Mesenchymal stem cell (in vitro differentiated cells and primary cell): ENCODE measurements at places on chromosomes 1 and 21.

GRCh38 chr1:216207154-216207553 is 216.1 kb downstream of the USH2A start:
- no peak for DNase-seq

DNA sequence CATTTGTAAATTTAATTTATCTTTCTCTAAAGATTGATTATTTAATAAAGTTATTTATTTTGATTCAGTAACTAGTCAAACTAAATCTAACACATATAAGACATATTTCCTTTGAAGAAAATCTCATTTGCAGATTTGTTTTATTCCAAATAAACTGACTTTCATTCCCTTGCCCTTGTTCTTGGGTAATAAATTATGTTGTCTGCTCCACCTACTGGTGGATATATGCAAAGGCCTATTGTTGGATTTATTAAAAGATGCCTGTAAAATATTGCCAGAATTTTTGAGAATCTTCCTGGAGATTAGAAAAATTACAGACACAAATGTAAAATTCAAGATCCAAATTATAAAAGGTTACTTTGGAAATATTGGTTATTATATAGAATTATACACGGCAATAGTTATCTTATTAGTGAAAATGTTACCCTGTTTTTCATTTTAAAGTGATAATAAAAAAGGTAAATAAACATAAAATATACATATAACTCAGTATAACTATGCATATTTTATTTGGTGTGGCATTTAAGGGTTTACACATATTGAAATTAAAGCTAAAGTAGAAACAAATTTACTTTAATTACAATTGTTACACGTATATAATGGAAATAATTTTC is 116.1 kb downstream of the SPATA17 start:
- DNase-seq, result peak; percentile 33

DNA sequence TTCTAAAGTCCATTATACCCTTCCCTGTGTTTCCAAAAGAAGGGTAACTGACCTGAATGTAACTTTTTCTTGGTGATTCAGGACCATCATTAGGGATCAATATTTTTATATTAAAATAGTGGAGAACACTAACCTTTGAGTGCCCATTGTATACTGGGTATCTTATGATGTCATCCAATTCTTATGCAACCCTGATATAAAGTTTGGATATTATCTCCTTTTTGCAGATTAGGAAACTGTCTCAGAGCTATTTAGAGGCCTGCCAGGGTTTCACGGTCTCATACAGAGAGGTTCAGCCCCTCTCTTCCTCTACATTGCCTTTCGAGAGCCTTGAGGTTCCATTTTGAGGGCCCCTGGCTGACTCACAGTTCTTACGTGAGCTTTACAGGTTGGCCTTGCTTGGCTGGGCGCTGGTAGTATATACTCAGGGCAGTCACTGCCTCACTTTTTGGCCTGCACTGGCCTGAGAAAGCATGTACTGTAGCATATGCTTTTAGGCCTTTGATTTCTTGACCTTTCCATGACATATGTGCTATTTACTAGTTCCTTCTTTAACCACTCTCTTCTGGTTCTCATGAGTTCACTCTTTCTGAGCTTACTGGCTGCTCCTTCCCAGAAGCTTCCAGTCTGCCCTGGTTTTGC is 15.7 kb upstream of the FOXO6 start:
- no peak for DNase-seq

DNA sequence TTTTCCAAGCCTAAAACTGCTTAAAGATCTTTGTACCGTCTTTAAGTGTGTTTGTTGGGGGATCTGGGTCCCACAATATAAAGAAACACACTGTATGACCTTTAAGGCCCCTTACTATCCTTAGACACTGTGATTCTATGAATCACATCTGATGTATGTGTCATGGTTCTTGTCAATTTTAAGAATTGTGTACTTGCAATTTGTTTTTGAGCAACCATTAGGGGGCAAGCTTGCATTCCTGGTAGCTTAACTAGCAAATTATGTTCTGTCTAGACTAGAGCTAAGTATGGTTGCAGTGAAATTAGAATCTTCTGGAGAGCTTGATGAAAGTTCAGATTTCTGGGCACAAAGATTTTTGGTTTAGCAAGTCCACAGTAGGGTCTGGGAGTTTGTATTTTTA is 219.5 kb downstream of the TPR start:
- DNase-seq, result peak; percentile 72

GRCh38 chr1:103109311-103109920 is 1.1 kb upstream of the COL11A1 start:
- DNase-seq, result no peak

DNA sequence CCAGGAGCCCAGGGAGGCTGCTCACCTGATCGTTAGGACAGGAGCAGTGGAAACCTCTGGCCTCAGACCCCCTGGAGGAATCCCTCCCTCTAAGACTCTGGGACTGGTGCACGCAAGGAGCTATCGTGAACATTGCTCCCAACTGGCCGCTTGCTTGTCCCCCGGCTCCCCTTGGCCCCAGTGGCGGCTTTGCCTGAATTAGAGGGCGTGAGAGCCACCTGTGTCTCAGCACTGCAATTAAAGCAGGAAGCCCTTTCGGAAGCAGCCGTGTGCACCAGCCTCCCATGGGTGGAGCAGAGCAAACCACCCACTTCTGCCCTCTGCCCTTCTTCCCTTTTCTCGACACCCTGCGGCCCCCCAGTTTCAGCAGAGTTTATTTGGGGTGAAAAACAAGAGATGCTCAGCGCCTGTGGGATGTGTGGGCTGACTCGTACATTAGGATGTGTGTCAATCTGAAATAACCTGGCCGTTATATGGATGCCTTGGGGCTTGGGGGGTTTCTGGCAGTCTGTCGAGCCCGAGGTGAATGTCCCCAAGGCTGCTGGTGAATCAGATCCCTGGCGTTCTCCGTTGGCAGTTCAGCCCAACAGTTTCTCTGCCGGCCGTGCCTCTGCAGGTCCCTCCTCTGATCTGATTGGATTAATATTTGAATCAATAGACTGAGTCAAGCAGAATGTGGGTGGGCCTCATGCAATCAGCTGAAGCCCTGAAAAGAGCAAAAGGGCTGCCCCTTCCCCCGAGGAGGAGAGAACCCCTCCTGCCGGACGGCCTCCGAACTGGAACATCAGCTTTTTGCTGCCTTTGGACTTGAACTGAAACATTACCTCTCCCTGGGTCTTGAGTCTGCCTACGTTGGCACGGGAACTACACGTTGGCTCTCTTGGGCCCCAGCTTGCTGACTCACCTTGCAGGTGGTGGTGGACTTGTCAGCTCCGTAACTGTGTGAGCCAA is 7.3 kb upstream of the UMODL1 start:
- DNase-seq, result no peak

DNA sequence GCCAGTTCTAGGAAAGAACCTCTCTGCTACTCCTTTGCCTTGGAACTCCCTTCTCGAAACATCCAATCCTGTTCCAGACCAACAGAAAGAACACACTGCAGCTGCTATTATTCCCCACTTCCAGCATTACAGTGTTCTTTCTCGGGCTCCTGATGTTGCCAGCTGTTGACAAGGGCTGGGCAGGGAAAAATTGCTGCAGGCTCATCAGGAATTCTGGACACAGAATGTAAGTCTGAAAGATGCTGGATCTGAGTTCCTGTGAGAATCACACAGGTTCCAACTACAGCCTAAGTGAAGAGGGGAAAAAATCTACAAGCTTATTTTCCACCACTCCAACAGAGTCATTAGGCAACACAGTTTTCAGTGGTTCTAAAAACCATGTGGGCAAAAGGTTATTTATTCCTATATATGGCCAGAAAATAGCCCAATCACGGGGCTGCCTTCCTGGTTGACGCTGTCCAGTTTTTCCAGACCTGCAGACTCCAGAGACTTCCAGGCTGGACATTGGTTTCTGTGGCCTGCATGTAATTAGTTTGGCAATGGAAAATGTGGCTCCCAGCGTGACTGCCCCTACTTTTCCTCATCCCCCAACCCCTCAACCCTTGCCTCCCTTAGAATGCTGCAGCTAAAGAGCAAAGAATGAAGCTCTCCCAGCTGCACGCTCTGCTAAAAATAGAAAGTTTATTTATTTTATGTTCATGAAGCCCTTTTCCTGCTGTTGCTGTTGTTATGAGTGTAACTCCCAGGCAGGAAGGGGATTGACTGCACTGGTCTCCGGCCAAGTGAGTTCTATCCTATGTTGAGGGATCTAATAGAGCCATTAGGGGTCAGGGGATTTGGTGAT is 8.3 kb upstream of the KIAA0040 start:
- peak; percentile 93 for DNase-seq

DNA sequence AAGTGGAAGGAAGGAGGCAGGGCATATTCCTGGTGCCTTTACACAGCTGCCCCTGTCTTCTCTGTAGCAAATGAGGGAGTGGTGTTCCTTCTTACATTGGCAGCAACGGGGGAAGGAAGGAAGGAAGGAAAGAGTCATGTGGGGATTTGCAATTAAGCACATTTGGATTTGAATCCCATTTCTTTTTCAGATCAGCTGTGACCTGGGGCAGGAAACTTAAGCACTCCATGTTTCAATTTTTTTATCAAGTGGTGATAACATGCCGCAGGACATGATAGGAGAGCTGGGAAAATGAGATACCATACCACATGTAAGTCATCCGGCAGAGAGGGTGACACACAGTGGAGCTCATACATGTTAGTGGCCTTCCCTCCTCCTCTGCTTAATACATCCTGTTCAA is 186.8 kb downstream of the APP start:
- DNase-seq, result no peak

DNA sequence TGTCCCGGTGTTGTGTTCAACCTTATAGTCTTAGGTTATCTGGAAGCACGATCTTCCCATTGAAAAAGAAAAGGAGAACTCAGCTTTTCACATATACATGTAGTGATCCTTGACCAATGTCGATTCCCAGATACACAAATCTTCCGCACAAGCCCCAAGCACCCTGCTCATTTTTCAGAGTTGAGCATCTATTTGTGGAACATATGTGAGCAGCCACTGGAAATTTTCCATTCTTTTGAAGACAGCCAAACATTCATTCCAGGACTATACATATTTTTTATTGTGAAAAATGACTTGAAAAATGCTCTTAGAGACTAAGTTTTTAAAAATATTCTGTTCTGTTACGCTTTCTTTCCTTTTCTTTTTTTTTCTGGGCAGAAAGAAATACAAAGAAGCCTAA is 371.9 kb downstream of the RGS7 start:
- no peak for DNase-seq

DNA sequence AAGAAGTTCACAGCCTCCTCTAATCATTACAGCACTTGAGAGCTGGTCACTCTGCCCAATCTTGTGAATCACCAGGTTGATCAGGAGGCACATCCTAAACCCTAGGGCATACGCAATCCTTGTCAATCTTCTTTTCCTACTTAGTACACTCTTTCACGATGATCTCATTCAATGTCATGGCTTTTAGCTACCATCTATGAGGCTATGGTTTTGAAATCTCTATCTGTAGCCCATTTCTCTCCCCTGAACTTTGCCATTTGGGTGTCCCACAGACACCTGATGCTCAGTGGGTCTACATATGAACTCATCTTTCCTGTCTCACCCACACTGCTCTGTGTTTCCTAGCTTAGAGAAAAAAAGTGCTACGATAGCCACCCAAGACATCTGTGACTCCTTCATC is 1.9 kb upstream of the MED18 start:
- no peak for DNase-seq

GRCh38 chr1:179794669-179795068 is 51.6 kb downstream of the FAM163A start:
- DNase-seq, result no peak

DNA sequence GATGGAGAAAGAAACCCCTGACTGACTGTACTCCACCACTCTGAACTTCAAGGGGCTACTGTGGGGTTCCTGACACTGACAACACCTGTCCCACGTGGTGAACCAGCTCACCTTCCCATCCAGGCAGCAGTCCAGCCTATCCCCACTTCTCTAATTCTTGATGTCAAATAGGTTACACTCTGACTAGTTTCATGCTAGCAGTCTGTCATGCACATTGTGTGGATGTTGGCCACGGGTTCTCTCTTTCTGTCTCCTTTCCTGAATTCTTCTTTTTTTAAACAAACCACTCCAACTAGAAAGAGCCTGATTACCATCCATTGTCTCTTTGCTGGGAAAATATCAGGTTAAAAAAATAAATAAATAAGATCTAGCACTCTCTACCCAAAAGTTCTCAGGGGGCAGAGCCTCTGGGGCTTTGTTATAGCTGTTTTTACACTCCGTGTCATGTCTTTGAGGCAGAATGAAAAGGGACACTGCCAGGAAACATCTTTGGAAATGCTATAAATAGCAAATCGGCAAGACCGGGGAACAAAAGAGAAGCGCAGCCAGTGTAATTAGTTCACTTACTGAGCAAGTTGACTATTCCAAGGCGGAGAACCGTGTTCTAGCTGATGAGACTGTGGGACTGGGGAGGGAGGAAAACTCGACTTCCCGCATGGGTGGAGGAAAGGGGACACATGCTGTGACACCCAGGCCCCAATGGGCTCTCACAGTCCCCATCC is 356.1 kb downstream of the OMA1 start:
- no peak for DNase-seq

DNA sequence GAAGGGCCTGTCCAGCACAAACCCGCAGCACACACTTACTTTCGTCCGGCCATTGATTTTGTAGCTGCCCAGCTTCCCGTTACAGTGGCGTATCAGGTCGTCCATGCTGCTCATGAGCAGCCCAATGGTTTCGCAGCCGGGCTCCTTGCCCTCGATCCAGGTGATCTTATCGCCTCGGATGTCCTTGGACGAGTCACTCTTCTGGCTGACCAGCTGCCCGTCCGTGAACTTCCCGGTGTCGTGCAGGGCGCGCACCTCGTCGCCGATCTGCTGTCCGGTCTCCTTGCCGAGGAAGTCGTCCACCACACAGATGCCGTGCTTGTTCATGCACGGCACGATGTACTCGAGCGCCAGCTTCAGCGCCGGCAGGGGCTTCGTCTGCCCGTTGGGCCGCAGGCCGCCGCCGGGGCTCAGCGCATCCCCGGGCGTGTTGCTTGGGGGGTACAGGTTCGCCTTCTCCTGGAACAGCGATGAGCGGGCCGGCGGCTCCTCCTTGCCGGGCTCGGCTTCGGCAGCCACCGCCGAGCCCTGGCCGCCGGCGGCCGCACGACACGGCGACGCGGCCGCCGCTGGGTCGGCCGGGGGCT is 1.0 kb downstream of the EGLN1 start:
- DNase-seq, result peak; percentile 75

GRCh38 chr1:160117709-160118183 is 2.2 kb downstream of the ATP1A2 start:
- no peak for DNase-seq

DNA sequence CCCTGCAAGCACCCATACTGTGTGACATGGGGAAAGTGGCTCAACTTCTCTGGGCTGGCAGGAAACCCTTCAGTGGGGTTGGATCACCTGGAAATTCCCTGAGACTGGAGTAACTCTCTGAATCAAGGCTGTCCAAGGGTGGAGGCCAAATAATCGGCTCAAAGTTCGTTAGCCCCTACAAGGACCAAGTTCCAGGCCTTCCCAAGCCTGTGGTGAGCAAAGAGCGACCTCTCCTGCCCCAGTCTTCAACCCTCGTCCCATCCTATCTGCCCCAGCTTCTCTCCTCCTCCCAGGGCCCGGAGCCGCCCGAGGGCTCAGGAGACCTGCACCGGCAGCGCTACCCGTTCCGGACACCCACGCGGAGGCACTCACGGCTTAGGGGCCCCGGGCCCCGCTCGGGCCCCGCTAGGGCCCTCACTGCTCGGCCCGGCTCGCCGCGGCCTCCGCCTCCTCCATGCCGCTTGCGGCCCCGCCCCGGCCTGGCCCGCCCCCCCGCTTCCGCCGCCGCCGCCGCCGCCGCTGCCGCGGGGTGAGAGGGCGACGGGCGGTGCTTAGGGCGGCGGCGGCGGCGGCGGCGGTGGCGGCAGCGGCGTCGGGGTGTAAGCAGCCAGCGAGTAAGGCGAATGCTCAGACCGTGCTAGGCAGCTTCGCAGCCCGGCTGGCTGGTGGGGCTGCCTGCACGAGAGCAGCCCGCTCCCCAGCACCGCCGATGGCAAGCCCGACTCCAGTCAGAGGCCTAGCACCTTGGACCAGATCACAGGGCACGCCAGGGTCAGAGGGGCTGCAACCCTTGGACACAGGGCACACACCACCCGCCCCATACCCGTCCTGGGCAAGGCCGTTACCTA is at the start of gene POMGNT1:
Gene POMGNT1 (minus strand): TSS at position 471 of the 848 bp plus-strand sequence. CDS start 613 bp downstream, outside the sequence.
- peak; percentile 68 for DNase-seq
